ENCODE measurements at places on chromosomes 5 and 9.

DNA sequence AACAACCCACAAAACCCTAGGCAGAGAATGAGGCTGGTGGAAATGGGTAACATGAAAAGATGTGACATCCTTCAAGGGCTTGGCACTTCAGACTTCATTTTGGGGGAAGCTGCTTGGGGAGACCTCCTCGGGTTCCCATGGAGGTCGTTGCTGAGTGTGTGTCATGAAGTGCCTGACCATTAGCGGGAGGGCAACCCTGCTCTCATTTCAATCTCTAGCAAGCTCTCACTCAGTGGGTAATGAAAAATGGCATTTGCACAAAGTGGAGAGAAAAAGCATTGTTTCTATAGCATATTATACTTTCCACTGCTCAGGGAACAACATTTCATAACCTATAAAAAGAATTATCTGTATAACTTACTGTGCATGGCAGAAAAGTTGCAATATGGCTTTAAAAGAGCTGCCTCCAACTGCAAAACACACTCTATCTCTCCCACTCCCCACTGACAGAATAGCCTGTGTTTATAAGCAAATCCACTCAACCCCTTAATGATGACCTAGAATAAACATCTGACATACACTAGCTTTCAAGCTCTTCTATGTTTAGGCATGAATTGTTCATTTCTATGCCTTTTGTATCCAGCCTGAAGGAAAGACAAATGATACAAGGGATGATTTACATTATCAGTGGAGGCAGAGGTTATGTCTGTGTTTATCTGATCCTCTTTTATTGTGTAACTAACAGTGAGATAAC is 357.2 kb downstream of the ZSWIM6 start:
- no peak for DNase-seq

DNA sequence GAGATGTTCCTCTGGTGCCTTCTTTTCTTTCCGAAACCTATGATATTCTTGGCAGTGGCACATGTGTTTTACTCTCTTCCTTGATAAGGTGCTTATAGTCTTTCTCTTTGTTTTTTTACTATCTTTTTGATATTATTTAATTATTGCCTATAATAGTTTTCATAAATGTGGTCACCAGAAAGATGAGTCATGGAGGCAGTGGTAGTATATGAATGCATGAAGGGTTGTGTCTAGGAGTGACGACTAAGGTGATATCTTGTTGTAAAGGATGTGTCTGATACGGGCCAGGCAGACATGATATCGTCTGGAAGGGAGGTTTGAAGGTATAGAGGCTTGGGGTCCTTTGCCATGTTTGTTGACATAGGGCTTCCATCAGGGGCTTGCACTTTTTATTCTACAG is 36.8 kb downstream of the SLC44A1 start:
- DNase-seq = no peak

DNA sequence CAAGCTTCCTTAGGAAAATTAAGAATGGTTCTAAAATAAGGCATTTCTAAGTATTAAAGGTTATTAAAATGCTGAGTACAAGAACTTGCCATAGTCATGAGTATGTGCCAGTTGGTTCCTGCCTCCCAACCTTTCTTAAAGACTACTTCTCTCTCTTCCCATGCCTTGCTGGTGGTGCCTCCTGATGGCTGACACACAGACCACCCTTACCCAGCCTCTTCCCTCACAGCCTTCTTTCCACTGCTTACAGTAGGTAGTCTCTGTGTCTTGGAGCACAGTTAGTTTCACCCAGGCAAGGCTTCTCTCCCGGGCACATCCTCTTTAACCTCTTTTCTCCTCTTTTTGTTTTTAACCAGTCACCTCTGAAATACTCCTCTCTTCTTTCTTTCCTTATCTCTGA is 20.6 kb upstream of the GPR150 start:
- DNase-seq = no peak

DNA sequence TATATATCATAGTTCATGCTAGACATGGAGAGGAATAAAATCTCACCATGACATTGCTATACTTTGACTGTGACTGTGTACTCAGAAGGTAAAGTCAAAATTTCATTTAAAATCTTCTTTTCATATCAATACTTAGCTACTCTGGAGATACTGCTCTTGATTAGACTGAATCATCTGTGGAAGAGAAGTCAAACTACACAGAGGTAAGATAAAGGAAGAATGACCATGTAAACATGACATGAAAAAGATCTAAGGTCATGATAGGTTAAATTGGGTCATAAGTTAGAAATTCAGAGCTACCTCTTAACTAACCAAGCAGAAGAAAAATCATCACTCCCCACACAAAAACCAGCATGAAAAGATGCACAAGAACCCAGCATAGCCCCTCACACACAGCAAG is 44.8 kb upstream of the RLN1 start:
- DNase-seq = no peak

DNA sequence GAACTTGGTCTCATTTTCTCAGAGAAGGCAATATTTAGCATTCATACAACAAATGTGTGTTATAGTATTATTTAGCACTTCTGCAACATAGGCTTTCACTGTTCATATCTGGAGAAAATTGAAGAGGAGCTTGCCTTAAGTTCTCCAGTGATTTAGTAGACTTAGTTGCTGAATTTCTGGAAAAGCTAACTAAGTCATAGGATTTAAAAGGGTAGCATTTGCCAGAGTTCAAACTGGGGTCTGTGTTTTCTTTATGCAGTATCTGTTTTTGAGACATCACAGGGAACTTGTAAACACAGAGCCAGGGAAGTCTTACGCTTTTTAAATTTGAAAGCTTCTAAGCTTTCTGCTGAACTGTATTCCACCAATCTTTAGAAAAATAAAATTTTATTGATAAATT is 8.7 kb upstream of the PCSK5 start:
- no peak for DNase-seq
